ENCODE measurements at places on chromosomes 1 and 21.
A peak's percentile ranks its signal among the peaks of the same experiment; 100 is the strongest.

GRCh38 chr1:77446841-77447555 is 165.2 kb downstream of the AK5 start:
- DNase-seq: no peak

DNA sequence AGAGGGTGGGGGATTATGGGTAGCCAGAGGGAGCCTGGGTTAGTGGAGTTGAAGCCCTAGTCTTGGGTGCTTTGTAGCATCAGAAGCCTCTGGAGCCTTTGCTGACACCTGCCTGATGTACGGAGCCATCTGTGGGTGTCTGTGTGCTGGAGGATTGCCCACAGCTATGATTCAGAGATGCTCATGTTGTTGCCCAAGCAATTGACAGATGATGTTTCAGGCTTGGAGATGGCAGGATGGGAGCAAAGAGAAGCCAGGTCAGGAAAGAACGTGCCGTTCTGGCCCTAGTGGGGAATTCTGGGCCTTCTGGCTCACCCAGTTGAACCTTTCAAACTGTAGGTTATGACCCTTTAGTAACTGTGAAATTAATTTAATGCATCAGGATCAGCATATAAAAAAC is 27.6 kb downstream of the COQ8A start:
- no peak for DNase-seq

- DNase-seq: no peak
Observed at GRCh38 chr1:231153726-231154125, 8.1 kb upstream of the TRIM67 start.

- peak; percentile 87 for DNase-seq
Observed at GRCh38 chr1:87335175-87335884, 6.7 kb downstream of the LMO4 start.

GRCh38 chr1:150683914-150684313 is 13.0 kb downstream of the GOLPH3L start:
- no peak for DNase-seq

- DNase-seq: no peak
Observed at GRCh38 chr1:162671664-162672410, 39.6 kb downstream of the DDR2 start.

- DNase-seq: no peak
Observed at GRCh38 chr1:63569640-63570316, 23.4 kb upstream of the PGM1 start.

DNA sequence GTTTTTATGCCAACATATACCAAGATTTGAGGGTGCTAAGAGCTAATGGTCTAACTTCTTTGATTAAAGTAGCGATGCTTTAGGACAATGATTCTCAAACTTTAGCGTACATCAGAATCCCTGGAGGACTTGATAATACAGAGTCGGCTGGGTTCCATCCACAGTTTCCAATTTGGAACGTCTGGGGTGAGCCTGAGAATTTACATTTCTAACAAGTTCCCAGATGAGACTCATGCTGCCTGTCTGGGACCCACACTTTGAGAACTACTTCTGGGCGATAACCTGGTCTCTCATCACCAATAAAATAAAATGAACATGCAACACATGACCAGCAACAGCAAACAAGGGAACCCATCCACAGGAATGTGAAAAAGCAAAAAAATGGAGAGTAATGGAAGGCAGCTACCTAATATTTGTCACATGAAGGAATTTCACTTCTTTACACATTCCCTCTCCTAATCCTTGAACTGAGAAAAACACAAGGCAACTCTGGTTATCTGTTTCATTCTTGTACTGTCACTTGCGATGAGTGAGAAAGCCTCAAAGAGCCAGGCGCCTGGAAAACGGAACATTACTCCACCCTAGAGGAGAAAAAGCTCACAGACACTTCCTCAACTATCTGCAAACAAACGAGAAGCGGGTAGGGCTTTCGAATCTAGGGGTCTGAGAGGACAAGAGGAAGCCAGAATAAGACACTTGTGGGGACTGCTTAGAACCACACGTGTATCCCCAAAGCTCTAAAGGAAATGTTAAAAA is 14.0 kb downstream of the HSF2BP start:
- no peak for DNase-seq

DNA sequence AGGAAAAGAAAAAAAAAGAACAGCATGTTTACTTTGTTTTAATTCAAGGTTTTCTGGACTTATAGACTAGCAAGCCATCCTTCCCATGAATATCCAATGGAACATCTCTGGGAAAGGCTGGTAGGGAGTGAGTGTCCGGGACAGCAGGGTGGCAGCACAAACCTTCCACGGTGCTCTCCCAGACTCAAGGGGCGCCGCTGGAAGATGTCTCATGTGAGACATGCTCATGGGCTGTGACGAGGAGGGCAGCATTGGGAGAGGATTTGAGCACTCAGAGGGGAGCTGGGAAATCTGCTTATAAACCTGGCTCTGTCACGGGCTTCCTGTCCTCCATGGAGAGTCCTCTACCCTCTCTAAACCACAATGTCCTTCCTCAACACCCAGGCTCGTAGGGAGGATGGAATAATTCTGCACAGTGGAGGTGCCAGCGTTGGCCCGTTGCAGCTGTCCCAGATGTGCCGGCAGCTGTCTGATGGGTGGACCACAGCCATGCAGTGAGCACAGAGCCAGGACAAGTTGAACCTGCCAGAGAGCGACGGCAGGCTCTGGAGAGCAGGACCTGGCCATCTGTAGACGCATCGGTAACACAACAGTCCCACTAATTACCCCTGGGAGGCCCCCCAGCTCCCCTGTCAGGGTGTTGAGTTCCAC is 100.1 kb upstream of the IGSF21 start:
- DNase-seq: no peak

- DNase-seq: no peak
Observed at GRCh38 chr21:33852485-33852884, 63.1 kb downstream of the ATP5PO start.

GRCh38 chr1:202187041-202187671 is 6.4 kb upstream of the LGR6 start:
- DNase-seq: no peak

GRCh38 chr1:90412563-90412962 is 304.5 kb downstream of the BARHL2 start:
- DNase-seq: no peak

DNA sequence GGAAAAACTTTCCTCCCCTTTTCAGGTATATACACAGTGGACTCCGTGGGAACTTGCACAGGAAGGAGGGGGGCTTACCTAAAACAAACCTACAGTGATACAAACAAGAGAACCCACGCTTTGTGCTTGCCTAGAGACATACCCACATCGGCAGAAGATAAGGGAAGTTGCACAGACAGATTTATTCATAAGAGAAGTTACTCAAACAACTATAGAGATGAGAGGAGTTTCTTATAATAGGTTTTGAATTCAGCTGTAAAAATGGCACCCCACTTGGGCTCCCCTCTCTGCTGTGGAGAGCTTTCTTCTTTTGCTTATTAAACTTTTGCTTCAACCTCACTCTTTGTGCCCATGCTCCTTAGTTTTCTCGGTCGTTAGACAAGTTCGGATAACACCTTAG is 1.8 kb upstream of the DUSP12 start:
- DNase-seq: no peak

- no peak for DNase-seq
Observed at GRCh38 chr1:18010945-18011344, 96.7 kb upstream of the IGSF21 start.

DNA sequence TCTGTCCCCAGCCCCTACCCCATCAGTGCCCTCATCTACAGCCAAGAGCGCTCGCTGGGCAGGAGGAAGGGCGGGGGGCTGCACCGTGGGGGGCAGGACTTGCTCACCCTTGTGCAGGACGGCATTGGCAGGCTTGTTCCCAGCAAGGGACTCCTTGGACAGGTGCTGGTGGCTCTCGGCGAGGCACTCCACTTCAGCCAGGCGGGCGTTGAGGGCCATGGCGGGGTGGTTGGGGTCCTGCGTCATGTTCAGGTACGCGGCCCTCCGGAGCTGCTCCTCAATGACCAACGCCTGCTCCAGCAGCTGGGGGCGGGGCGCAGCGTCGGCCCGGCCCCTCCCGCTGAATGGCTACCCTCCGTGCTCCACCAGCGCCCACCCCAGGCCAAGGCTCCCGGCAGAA is 64.0 kb downstream of the KCNAB2 start:
- DNase-seq: peak; percentile 30

GRCh38 chr1:167145965-167146364 is 52.1 kb downstream of the STYXL2 start:
- no peak for DNase-seq

DNA sequence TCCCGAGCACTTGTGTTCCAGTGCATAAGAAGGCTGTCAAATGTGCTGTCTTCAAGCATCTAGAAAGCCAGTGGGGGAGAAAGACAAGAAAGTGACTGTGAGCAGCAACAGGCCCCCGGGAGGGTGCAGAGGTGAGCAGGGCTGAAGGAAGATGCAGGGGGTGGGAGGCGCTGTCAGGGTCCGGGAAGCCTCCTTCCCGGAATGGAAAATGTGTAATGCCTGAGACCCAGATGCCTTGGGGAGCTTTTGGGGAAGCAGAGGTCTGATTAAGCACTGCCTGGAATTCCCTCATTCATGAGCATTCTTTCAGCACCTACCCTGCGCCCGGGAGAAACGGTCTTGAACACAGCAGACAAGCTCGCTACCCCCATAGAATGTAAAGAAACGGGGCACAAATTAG is 1.3 kb downstream of the NPHP4 start:
- no peak for DNase-seq

DNA sequence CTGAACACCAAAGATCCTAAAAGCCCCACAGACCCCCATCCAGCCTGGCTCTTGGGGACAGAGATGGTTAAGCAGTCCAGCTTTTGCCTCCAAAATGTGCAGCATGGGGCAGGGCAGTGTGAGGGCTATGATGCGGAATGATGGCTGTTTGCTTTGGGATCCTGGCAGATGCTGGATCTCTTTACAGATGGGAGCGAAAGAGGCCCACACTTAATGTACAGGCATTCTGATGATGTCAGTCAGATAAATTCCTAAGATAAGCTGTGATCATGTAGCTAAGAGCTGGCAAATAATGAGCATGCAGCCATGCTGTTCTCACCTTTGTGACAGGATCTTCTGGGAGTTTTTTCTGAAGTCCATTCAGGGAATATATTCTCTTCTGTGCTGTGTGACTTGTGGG is 17.6 kb upstream of the KCNQ4 start:
- DNase-seq: no peak

DNA sequence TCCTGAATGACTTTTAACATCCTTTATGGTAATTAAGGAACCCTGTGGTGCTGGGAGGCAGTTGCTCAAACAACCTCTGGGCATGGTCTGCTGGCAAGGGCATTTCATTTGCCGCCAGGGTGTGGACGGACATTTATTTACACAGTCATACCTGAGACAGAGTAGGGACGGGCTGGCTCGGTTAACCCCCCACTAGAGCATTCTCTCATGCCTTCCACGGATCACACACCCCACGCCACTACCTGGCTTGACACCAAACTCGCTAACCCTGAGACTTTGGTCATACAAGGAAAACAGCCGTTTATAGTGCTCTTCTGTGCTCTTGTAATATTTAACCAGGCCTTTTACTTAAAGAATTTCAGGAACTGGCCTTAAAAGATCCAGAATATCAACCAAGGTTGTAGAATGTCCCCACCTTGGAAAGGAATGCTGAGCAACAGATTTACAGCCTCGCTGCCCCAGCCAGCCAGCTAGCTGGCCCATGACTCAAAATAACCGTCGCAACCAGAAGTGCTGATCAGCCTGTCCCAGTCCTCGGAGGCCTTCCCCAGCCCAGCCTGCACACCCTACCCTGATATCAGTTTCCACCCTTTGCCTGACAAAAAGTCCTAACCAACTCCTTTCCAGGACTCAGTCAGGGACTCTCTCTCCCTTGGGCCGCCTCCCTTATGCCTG is 6.5 kb upstream of the PDXK start:
- no peak for DNase-seq

DNA sequence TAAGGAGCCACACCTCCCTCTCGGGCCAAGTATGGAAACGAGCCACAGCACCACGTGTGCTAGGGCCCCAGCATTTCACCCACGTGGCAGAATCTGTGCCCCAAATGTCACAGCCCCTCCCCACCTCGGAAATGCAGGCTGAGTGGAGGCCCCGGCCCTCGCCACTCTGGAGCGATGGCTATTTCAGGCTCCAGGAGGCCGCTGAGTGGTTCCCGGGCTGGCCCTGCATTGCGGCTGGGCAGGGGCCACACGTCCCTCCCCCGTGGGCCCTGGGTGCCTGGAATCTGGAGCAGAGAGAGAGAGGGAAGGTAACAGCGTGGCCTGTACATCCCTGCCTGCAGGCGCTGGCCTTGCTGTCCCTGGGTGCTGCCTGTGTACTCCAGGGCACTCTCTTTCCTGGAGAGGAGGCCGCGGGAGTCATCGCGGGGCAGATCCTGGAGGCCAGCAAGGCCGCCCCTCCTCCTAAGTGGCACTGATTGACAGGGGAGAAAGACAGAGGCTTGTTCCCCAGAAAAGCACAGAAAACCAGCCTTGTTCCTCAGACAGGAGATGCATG is 68.0 kb upstream of the TRAPPC10 start:
- DNase-seq: peak; percentile 44

GRCh38 chr1:59484096-59484495 is 187.2 kb downstream of the FGGY start:
- no peak for DNase-seq

- DNase-seq: peak; percentile 72
Observed at GRCh38 chr1:39539252-39539790, 37.3 kb downstream of the PABPC4 start.

- DNase-seq: no peak
Observed at GRCh38 chr1:14217384-14217783, 381.1 kb upstream of the KAZN start.

DNA sequence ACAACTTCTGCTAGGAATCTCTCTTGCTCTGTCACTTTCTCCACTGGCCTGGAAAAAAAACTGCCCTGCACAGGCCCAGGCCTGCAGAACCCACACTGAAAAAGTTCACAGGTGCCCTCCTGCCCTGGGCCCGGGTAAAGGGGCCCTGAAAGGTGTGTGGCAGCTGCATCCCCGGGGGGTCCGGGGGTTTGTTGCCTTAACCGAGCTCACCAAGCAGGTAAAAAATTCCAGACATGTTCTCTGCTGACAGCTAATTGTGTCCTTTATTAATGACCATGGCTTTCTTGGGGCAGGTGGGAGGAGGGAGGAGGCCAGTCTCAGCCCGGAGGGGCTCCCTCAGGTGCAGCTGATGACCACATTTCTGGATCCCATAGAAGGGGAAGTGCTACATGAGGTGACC is 122.9 kb downstream of the LACTBL1 start:
- DNase-seq: no peak

- DNase-seq: no peak
Observed at GRCh38 chr1:218347336-218347722, 2.2 kb downstream of the TGFB2 start.

- no peak for DNase-seq
Observed at GRCh38 chr1:29864431-29865022, 628.2 kb downstream of the PTPRU start.

- DNase-seq: peak; percentile 36
Observed at GRCh38 chr1:153921803-153922075, 1.0 kb downstream of the GATAD2B start.

DNA sequence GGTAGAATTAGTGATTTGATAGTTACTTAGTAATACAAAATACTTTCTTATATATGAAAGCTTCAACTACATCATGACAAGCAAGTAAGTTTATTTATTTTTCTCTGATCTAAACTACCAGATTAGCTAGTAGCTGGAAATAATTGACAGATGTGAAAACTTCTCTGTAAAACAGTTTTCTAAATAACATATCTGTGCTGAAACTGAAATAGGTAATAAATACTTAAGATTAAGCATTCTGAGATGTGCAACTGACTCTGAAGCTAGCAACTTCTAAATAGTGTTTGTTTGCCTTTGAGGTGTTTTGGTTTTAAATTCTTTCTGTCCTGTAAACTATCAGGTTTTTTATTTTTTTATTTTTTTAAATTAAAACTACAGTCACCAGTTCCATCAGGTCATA is 18.5 kb upstream of the LHX8 start:
- DNase-seq: no peak

GRCh38 chr21:36780861-36781260 is 81.9 kb downstream of the SIM2 start:
- no peak for DNase-seq
